ENCODE measurements at places on chromosomes 3 and 15. TPM values are rescaled to one million over a fixed set of nuclear protein-coding genes. Genes with fewer than 3 reads are reported as not detected.

GRCh38 chr3:56769116-56769707, 32.5 kb downstream of the ARHGEF3 start:
- no peak for DNase-seq

The MUC4 gene
- not detected for total RNA-seq

- DNase-seq = no peak
Observed at GRCh38 chr3:64599651-64600050, 88.1 kb downstream of the ADAMTS9 start.

GRCh38 chr3:21436835-21437234, 314.2 kb downstream of the ZNF385D start:
- DNase-seq = no peak

The MYO1E gene
- 14.0 TPM for total RNA-seq

The ATG7 gene
- total RNA-seq = 40.5 TPM

DNA sequence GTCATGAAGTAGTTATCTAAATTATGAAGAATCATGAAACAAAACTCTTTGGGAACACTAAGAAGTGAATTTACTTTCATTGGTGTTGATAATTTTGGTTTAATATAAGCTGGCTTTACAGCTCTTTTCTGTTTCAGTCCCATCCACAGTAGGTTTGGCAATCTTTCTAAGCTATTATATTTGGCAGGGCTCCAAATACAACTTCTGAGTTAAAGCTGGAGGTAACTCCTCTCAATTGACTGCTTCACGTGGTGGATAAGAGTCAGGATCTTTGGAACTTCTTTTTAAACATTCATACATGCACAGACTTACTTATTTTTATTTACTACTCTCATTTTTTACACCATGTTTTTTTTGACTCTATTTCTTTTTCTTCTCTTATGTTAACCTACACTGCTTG, 106.5 kb upstream of the EPHA3 start:
- no peak for DNase-seq

GRCh38 chr15:48644467-48644826, 1.1 kb downstream of the FBN1 start:
- no peak for DNase-seq

The PLAAT1 gene
- total RNA-seq = not detected

DNA sequence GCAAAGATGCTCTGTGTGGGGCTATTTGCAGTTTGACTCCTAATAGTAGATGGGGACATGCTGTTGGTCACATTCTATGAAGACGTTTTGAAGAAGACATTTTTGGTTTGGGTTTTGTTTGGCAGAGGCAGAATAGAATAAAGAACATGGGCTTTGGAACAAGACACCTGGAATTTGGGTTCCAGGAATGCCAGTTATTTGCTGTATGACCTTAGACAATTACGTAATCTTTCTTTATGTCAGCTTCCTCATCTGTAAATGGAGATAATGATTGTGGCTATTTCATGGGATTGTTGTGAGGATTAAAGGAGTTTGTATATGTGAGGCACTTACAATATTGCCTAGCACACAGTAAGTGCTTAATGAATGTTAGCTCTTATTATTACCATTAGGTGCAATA, 91.6 kb downstream of the MESD start:
- no peak for DNase-seq

The TBL1XR1 gene
- 57.9 TPM for total RNA-seq

The AQP9 gene
- 1.6 TPM for total RNA-seq

The SLC6A20 gene
- 4.7 TPM for total RNA-seq

GRCh38 chr3:127786353-127787070, 35.8 kb downstream of the MGLL start:
- DNase-seq = peak; percentile 58

Data from body of pancreas (tissue), 4 donors.